ENCODE measurements at places on chromosomes 16 and 17.

DNA sequence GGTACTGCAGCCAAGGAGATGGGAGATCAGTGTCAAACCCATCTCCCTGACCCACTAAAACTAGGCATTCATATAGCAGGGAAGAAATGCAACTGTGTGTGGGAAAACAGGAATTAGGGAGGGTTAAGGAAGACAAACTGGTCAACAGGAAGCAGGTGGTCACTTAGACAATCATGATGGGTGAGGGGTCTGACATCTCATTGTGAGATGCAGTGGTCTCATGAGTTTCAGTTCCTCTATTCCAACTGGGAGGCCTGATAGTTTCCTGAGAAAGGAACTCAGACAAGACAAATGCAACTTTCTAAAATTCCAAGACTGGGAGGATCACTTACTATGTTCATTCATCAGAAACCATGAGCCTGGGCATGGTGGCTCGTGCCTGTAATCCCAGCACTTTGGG lies 361.4 kb upstream of the C16orf82 start:
- no peak for DNase-seq

DNA sequence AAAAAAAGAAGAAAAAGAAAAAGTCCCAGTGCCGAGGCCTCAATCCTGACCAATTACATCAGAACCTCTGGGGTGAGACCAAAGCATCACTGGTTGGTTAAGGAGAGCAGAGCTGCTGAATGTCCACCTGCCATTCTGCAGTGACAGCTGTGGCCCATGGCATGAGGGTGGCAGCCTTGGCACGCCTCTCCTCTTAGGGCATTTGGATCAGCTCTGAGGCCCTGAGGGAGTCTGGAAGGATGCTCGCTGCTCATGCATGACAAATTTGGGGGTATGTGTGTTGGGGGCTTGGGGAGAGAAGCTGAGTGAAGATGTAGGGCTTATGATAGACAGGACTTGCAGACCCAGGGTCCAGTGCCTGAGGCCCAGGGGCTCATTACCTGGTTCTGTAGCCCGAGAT lies 26.3 kb downstream of the MYLK3 start:
- DNase-seq = no peak

- DNase-seq = no peak
Observed at GRCh38 chr17:52930145-52930544, 771.6 kb upstream of the CA10 start.

- DNase-seq = no peak
Observed at GRCh38 chr16:51365715-51366114, 214.6 kb upstream of the SALL1 start.

DNA sequence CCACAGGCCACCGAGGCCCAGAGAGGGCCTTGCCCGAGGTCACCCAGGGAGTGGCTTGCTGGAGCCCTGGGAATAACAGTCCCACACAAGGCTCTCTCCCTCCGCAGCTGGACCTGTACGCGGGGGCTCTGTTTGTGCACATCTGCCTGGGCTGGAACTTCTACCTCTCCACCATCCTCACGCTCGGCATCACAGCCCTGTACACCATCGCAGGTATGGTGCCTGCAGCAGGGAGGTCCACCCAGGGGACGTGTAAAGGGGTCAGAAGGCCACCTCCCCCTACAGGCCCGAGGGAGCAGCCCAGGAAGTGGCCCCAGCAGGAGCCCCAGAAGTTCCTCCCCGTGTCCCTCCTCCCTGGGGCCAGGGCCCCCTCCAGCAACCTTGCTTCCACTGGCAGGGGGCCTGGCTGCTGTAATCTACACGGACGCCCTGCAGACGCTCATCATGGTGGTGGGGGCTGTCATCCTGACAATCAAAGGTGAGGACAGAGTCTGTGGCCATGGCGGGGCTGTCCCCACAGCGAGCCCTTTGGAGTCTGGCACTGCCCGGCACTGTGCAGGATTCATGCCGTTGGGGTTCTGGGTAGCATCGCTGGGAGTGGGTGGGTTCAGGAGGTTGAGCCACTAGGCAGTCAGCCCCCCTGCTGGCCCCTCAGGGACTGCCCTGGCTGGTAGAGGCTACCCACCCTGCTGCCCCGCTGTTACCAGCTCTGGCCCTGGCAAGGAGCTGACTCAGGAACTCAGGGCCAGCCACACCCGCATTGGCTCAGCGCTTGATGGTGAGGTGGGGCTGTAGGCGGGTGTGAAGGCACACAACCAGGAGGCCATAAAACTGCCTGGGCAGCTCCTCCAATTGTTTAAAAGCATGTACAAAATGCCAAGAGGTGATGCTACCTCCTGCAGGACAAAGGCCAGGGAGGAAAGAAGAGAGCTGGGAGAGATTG lies 17.3 kb downstream of the SLC5A10 start:
- no peak for DNase-seq

Measured in CD4-positive, alpha-beta T cell treated with Interleukin-17A for 4 hours (primary cell).